ENCODE measurements at places on chromosomes 1 and 21.
A peak's percentile ranks its signal among the peaks of the same experiment; 100 is the strongest.

- DNase-seq, result no peak
Observed at GRCh38 chr1:109091078-109091838, 694 bp downstream of the TMEM167B start.

DNA sequence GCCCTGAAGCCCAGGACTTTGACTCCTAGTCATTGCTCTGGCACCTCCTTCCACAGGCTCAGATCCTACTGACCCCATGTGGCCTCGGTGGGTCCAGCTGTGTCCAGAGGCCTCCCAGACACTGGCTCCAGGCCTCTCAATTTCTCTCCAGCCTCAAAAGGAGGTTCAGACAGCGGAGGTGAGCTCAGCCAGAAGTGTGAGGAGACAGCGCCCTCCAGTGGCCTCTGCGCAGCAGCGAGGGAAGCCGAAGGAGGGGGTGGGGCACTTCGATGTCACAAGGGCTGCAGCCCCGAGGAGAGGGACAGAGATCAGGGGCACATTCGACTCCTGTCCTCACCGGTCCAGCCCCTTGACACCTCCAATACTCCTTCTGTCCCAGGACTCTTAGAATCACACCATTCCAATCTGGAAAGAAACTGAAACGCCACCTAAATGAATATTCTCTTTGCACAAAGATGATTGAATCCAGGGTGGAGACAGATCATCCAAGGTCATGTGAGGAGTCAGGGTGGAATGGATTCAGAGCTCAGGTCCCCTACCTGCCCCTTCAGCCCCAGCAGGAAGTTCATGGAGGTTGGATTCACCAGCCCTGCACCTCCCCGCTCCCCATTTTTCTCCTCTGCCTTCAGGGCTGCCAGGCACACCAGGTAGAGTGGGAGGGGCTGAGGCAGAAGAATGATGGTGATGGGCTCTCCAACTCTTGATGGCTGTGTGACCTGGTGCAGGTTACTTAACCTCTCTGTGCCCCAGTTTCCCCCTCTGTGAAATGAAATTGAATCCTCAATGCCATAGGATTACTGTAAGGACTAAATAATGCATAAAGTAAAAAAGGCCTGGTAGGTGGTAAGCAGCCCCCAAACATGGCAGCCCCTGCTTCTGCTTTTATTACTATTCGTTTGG, 34.8 kb upstream of the ZBTB40 start:
- peak; percentile 72 for DNase-seq

DNA sequence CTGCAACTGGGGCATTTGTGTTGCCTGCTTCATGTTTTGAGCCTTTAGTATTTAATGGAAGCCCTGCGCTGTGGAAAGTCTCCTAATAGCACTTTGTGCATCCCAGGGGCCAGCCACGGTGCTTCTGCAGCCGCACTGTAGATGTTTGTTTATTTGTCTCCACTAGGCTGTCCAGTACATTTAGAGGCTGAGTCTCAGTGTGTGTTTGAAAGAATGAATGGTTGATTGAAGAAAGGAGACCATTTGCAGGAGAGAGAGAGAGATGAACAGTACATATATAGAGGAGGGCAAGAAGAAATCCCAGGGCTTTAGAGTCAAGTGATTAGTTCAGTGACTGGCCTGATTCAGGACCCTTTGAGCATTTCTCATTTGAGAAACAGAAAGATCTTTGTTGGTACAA, 33.9 kb downstream of the MPZL1 start:
- no peak for DNase-seq

- DNase-seq, result no peak
Observed at GRCh38 chr1:163747261-163747660, 425.5 kb downstream of the NUF2 start.

DNA sequence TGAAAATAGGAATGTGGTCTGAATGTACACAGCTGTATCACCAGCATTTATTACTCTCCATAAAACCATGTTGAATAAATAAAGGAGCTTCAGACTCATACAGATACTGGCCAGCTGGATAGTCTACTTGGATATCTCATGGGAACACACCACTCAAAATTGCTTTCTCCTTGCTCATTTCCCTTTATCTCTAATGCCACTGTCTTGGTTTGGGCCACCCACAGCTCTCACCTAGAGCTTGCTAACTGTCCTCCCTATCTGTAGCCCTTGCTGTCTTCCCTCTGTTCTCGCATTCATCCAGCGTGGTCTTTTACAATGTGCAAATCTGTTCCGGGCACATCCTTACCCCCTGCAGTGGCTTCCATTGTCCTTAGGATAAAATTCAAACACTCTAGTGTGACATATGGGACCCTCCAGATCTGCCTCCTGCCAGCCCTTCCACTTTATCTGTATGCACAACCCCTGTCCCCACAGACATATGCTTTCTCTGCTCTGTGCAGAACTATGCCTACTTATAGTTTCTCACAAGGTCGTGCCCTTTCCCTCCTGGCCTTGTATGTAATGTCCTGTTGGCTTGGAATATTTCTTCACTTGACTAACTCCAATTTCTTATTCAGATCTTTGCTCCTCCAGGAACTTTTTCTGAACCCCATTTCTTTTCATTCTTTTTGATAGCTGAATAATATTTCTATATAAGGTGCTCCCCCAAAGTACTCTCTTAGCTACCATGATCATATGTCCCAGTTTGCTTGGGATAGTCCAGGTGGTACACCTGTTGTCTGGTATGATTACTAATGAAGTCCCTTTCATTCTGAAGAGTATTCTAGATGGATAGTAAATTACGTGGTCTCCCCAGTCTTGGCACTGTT, 2.9 kb downstream of the FLVCR1 start:
- no peak for DNase-seq

GRCh38 chr1:159985473-159985872, 31.4 kb upstream of the SLAMF9 start:
- DNase-seq, result no peak

GRCh38 chr1:5620418-5620817, 371.8 kb downstream of the NPHP4 start:
- DNase-seq, result no peak

GRCh38 chr1:1115136-1115785, 628 bp downstream of the C1orf159 start:
- no peak for DNase-seq

Data from GM12891 (cell line).